Activated CD4-positive, alpha-beta T cell treated with anti-CD3 and anti-CD28 coated beads, Interleukin-2, amount 50 U/mL, for 24 hours (primary cell): ENCODE measurements at places on chromosomes 7 and 10.

- no peak for DNase-seq
Observed at GRCh38 chr10:34520084-34520483, 295.0 kb downstream of the PARD3 start.

DNA sequence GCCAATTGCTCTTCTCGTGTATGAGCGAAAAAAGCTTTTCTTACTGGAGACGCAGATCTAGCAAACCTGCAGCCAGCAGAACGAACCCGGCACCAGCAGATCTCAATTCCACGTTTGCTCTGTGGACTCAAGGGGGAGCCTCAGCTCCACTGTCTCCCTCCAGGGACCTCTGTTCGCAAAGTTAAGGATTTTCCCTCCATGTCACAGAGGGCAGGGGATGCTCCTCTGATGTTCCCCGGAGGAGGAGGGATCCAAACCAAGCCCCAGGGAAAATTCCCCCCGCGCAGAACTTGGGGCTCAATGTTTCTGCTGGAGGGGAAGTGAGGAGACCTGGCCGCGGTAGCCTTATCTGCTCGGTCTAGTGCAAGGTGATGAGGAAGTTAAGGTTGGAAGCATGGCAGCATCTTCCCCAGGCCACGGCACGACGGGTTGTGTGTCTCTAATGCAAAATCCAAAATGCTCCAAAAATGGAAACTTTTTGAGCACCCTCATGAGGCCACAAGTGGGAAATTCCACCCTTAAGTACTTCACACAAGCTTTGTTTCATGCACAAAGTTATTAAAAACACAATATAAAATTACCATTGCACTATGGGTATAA is 9.0 kb downstream of the IQCE start:
- no peak for DNase-seq

GRCh38 chr10:21280971-21281572 is 244.4 kb downstream of the SKIDA1 start:
- DNase-seq, result no peak

DNA sequence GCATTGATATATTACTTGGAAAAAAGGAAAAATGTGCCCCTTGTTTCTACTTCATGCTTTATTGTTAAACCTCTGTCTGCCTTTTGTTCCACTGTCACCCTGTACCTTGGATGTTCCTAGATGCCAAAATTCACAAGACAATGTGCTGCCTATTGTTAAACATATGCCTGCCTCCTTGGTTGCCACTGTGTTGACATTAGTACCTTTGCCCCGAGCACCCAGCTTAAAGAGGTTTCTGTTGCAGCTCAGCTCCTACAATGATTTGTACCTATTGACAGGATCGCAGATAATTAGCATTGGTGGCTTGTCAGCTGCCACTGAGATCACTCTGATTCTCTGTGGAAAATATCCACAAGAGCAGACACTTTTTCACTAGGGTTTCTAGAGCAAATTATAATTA is 188.0 kb downstream of the KCND2 start:
- no peak for DNase-seq

DNA sequence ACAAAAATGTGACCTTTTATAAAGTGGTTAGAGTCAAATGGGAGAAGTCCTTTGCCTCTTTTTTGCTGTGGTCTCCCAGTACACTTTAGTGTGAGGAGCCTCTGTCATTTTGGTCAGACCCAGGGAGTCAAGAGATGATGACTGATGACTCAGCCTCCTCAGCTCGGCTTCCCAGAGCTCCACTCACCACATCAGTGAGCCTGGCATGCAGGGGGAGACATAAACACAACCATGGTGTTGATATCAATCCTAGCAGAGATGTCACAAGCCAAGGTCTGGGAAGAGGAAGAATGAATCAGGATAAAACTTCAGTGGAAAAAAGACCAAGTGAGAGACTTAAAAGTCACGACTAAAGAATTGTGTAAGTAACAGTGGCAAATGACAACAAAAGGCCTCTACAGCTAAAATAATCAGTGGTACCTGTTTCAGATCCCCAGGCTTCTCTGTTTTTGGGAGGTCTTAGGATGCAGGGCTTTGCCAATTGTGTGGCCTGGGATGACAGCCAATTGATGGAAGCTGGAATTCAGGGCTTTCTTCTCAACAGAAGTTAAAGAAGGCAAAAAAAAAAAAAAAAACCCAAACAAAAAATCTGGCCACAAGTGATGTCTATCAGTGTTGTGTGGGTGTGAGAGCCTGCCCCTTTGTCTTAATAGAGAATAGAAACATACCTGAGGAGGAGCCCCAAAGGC is 50.2 kb downstream of the TFAM start:
- no peak for DNase-seq

- DNase-seq, result no peak
Observed at GRCh38 chr10:76265441-76266113, 834.2 kb downstream of the LRMDA start.

- no peak for DNase-seq
Observed at GRCh38 chr10:71605263-71605962, 114.2 kb downstream of the C10orf105 start.

GRCh38 chr10:86225103-86225782 is 141.4 kb downstream of the GRID1 start:
- DNase-seq, result no peak

- DNase-seq, result no peak
Observed at GRCh38 chr10:26251925-26252324, 35.4 kb downstream of the GAD2 start.

DNA sequence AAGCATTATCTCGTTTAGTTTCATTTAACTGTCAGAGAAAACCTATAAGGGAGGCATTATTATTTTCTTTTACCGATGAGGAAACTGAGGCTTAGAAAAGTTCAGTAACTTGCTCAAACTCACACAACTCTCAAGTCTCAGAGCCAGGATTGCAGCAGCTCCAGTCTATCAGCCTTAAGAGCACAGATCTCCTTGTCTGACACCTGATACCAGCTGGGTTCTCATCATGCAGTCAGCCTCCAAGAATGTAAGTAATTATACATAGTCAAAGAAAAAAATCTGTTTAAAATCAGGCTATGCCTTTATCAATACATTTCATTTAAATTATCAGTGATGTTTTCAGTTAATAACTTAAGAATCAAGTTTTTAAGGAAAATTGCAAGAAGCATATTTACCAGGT is 236.6 kb upstream of the TCF7L2 start:
- no peak for DNase-seq

- DNase-seq, result no peak
Observed at GRCh38 chr10:51422311-51423120, 276.9 kb downstream of the CSTF2T start.

- no peak for DNase-seq
Observed at GRCh38 chr10:26534384-26534783, 96.2 kb downstream of the APBB1IP start.

DNA sequence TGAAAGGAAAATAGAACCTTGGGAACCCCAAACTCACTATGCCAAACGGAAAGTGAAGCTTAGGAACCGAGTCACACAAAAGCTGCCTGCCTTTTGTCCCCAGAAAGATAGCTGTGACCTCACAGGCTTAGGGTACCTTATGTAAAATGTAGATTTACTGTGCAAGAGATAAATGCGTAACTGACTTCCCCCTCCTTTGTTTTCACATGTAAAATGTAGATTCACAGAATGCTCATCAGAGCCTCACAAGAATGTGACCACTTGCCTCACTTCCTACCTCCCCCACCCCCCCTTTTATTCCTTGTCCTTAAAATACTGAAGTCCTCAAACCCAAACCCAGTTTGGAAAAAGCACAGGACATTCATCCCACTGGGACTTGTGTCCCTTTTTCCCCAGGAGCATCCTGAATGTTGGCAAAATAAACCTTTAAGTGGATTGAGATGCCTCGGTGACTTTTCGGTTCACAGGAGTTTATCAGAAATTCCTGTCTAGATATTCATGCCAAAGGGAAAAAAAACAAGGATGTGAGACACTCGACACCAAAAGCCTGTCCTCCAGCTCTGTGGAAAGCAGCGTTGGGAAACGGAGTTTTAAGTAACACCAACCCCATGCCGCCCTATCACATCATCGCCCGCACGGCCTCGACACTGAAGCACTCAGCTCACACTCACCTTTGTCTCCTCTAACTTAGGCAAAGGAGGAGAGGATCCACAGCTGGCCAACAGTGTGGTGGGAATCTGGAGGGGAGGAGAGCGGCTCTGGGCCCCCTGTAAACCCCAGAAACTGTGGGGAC is 45.9 kb downstream of the SVIL start:
- DNase-seq, result no peak

- DNase-seq, result no peak
Observed at GRCh38 chr10:83075815-83076355, 1063.4 kb upstream of the GHITM start.

DNA sequence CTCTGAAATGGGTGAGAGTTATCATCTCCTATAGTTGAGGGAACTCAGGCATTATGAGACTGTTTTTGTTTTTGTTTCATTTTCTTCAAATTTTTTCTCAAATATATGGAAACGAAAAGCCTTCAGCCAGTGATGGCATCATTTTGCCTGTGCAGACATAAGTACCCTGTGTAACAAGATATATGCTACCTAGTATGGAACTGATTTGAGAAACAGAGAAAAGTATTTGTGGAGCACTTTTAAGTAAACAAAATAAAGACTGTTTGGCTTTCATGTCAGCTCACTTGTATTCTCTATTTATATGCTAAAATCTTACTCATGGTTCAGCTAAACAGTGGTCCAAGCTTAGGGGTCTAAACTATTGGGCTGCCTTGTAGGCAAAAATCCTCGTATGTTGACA is 150.6 kb downstream of the WNT2 start:
- DNase-seq, result no peak

DNA sequence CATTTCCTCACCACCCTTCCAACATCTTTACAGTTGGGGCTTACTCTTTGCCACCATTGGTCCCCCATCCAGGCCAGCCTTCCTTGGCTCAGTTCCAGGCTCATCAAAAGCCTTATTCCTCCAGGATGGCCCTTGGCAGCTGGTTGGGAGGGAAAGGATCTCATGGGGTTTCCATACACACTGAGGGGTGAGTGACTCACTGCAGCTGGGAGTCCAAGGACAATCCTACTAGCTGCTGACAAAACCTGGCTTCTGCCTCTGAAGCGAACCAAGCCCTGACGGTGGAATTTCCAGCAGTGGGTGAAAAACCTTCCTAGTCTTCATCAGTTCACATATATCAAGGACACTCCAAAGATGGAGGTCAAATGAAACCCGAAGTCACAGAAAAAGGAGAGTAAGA is 22.9 kb downstream of the CRHR2 start:
- no peak for DNase-seq

GRCh38 chr7:46369933-46370654 is 449.0 kb upstream of the IGFBP3 start:
- no peak for DNase-seq

- no peak for DNase-seq
Observed at GRCh38 chr10:105714728-105715127, 1073.6 kb downstream of the SORCS3 start.

- DNase-seq, result no peak
Observed at GRCh38 chr10:89505640-89506275, 29.6 kb downstream of the SLC16A12 start.

- no peak for DNase-seq
Observed at GRCh38 chr7:113176836-113177235, 58.5 kb upstream of the SMIM30 start.

DNA sequence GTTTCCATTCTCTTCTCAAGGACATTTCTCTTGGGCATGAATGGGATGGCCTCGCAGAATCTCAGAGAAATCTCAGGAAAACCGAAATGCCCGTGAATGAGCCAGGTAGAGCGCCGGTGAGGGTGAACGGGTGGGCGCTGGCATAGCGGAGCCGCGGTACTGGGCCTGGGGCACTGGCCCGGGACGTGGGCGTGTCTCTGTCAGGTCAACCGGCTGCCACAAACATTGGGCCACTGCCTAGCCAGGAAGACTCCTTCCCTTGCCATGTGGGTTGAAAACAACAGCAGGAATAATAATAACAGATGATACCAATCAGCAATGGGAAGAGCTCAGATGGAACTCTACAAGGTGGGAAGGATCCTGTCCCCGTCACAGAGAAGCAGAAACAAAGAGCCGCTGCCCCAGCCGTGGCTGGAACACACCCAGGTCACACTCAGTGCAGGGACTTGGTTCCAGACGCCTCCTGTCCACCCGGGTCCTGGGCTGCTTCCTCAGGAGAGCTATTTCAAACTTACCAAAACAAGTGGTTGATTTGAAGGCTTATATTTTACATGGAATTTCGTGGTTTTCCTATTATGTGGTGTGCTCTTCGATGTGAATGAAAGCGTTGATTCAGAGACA is 51.1 kb upstream of the EBF3 start:
- no peak for DNase-seq

- no peak for DNase-seq
Observed at GRCh38 chr7:107744345-107744750, 406 bp downstream of the CBLL1 start.

GRCh38 chr7:39291628-39292410 is 274.4 kb upstream of the YAE1 start:
- DNase-seq, result no peak

- DNase-seq, result no peak
Observed at GRCh38 chr7:2582006-2582735, 23.4 kb downstream of the IQCE start.

DNA sequence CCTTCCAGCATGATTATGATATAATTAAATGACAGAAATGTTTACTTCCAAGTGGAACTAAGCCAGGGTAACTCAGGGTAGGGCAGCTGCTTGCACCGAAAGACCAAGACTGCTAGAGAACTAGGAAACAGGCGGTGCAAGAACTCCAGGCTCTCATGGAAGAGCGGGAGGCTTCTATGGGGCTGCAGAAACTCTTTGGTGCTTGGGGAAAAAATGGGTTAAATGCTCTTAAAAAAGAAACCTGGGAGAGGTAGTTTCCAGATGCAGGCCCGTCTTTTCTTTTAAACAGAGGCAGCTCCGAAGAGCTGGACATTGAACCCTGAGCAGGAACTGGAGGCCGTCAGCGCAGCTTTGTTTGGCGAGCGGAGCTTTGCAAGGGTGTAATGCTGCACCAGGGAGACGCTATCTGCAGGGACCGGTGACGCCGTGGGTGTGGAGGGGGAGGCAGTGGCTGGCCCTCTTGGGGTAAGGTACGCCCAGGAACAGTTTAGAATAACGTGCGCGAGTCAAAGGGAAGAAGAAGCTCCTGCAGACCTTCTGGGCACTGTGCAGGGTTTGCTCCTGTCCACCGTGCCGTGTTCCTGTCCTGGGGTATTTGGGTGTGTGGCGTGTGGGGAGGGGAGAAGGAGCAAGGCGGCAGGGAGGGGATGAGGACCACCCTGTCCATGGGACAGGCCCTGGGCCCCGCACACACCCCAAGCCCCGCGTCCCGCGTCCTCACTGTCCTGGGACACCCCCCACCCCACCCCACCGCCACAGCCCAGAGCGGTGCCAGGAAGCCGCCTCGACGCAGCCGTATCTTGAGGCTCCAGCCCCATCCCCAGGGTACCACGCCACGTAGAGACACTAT is 59.0 kb downstream of the EGFR start:
- no peak for DNase-seq

DNA sequence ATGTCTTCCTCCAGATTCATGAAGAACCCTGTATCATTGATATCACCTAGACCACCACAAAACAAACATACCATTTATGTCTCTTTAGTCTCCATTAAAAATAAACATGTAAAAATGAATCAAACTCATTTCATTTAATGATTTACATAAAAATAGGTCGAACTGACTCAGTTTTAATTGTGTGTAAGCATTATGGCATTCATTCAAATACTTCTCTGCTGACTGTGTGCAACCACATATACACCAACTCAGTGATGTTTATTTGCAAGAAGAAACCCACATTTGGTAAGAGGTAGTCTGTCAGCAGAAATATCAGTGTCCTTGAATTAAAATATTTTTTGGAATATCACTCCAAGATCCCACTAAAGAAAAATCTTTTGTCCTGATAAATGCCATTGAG is 30.5 kb downstream of the ABCB1 start:
- DNase-seq, result no peak
